ENCODE measurements at places on chromosomes 3 and 15. TPM values are rescaled to one million over a fixed set of nuclear protein-coding genes. Genes with fewer than 3 reads are reported as not detected.

DNA sequence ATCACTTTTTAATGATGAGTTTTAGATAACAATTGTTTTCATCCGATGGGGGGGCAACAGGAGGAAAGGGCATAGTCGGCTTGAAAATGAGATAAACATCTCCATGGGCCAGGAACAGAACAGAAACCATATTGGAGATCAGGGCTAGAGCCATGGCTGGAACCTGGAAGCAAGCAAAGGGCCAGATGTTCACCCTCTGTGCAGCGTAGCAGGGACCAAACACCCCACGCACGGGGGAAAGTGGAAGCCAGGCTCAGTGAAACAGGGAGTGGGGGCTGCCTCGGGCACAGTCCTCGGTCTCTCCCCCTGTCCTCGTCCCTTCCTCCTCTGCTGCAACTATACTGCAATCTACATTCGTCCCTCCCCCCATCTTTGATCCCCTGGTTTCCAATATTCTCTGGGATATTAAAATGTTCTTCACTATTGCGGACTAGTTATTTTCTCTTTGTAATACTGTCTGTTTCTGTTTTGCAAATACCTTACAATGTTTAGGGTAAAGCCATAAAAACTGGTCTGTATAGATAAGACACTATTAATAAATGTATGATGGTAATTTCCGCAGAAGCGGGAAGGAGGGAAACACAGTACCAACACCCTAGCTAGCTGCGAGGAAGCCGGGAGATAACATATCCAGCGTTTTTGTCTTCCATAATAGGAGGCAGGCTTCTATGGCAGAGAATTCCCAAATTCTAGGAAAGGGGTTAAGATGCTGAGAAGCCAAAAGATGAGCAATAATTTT is 121.5 kb downstream of the XXYLT1 start:
- DNase-seq = no peak

DNA sequence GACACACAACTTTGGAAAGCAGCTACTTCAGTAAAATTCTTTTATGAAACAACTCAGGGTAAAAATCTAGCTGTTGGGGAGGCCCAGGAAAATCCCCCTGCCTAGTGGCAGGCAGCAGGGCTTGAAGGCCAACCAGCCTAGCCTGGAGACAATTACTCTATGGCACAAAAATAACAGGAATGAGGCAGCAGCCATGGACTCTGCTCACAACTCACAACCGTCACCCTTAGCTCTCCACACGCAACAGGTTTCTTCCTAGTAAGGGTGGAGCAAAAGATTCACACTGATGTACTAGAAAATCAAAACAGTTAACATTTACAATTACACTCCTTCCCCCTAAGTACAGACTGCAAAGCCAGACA is 530 bp upstream of the FBXL22 start:
- DNase-seq = no peak

DNA sequence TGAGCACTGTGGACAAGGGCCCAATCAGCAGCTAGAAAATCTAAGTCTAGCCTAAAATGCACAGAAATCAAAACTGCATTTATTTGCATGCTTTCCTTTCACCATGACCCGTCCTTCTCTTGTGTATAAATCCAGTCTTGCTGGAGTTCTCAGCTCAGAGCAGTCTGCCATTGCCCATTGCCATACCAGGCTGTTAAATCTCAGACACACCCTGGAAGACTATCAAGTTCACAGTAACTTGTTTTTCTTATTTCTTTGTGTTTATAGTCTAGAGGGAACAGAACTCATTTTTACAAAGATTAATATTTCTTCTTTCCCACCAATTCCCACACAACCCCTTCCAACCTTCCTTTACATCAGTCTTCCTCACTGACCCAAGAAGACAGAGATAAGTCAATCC is 85.9 kb downstream of the COL8A1 start:
- DNase-seq = no peak

The THPO gene
- total RNA-seq = 0.32 TPM

GRCh38 chr3:132071043-132071442 is 36.2 kb upstream of the CPNE4 start:
- DNase-seq = no peak

GRCh38 chr3:30704931-30705890 is 98.8 kb downstream of the TGFBR2 start:
- no peak for DNase-seq

- no peak for DNase-seq
Observed at GRCh38 chr15:58212909-58213526, 74.8 kb downstream of the AQP9 start.

The AKAP13 gene
- total RNA-seq = 206 TPM

GRCh38 chr15:46151786-46152185 is 517.0 kb downstream of the SQOR start:
- DNase-seq = no peak

The MUC20 gene
- total RNA-seq = 12.7 TPM

DNA sequence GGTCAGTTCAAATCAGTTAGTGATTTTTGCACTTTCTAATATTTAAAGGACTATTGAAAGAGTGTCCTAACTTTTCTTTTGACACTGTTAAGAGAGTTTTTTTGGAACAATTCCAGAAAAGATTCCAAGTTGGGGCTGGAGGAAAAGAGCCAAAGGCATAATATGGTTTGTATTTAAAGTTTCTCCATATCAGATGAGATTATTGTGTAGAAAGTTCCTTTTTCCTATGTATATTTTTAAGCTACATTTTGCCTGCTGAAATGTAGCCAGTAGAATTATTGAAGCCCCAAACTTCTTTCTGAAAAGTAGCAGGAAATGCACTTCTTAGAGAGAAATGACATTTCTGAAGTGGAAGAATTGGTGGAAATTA is 136.5 kb upstream of the TSC22D2 start:
- DNase-seq = no peak

DNA sequence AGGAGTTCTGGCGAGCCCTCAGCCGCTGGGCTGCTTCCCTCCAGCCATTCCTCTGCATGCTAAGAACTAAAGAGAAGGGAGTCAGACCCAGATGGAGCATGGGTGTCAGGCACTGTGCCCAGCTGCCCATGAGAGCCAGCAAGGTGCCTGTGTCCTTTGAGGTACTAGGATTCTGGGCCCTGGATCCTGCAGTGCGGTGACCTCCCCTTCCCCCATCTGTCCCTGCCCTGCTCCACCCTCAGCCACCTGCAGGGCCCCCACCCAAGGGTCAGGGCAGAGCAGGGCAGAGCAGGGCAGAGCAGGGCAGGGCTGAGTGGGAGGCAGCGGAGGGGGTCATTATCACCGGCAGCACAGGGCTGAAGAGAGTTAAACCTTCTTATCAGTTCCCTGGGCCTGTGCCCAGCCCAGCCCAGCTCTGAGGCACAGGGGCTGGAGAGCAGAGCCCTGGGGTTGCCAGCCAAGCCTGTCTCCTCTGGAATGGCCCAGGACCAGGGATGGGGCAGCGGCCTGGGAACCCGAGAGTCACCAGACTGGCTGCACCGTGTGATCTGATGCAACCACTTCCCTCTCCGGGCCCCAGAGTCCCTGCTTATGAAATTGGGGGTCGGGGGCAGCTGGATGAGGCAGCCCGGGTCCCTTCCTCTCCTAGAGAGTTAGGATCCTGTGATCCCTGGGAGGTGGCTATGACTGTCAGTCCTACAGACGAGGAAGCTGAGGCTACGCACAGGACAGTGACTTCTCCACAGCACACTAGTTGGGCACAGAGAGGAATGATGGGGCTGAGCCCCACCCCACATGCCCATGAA is 17.3 kb downstream of the ZDHHC19 start:
- DNase-seq = no peak

GRCh38 chr3:65562447-65562846 is 476.3 kb downstream of the MAGI1 start:
- no peak for DNase-seq

GRCh38 chr3:143188881-143189280 is 69.3 kb downstream of the CHST2 start:
- no peak for DNase-seq

DNA sequence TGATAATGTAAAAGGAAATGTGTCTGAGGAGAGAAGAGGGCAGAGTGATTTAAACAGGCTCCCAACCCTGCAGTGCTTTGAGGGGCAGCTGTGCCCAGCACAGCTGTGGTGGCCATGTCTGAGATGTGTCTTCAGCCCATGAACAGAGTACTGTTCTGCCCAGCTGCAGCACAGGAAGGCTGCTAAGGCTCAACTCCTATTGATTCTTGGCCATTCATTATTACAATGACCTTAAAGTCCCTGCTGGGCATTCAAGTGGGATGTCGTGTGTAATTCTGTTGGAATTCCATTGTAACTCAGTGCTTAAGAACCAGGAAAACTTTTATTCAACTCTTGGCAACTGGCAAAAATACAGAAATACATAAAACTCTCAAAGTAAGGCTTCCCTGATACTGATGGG is 229.3 kb downstream of the MCTP2 start:
- no peak for DNase-seq

DNA sequence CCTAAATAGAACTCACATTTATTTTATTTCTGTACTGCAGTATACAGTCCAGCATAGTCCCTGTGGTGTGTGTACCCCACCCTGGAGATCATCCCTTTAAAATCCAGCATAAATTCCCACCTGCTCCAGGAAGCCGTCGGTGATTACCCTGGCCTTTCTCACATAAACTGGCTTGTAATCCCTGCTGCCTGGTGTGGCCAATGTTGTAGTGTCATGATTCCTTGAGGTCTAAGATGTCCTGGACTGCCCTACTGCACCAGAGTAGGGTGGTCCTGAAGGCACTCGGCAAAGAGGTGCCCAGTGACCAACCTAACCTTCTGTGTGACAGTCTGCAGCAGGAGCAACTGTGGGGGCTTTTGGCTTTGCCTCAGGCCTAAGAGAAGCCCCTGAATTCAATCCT is 58.9 kb downstream of the ITGA11 start:
- DNase-seq = no peak

GRCh38 chr3:112740835-112741234 is 99.9 kb upstream of the CCDC80 start:
- DNase-seq = no peak

The CCDC33 gene
- total RNA-seq = 0.42 TPM

GRCh38 chr3:93923006-93923405 is 50.7 kb downstream of the PROS1 start:
- DNase-seq = no peak

- DNase-seq = no peak
Observed at GRCh38 chr3:62995119-62995518, 119.9 kb upstream of the CADPS start.

The MRAS gene
- 22.9 TPM for total RNA-seq

The VGLL3 gene
- 36.2 TPM for total RNA-seq

The GASK1A gene
- total RNA-seq = 25.1 TPM

The SPATA12 gene
- total RNA-seq = not detected

The ABTB1 gene
- 11.4 TPM for total RNA-seq

The LAMB2 gene
- 429 TPM for total RNA-seq

DNA sequence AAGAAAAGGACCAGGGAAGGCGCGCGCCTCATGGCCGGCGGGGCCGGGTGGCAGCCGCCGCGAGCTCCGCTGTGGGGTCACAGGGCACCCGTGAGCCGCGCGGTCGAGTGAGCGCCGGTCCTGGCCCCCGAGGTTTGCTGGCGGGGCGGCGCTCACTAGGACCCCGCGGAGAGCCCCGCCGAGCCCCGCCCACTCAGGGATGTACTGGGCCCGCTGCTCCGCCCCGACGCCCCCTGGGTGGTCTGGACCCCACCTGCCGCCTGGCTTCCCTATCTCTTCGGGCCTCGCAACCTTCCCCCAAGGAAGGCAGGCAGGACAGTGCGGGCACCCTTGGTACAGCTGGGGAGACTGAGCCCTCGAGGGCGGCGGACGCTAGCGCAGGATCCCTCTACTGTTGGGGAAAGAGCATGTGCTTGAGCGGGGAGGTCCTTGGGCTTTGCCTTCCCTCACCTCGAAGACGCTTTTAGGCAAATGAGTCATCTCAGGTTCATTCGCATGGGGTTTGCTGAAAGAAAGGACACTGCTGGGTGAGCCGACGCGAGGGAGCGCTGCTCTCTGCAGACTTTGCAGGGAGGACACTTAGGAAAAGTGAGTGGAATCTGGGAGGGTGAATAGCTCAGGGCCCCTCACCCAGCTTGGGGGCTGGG is at the start of gene CHRNB4:
Gene CHRNB4 (minus strand): TSS at position 109 of the 647 bp plus-strand sequence. CDS start 77 bp downstream, at position 32.
- no peak for DNase-seq

DNA sequence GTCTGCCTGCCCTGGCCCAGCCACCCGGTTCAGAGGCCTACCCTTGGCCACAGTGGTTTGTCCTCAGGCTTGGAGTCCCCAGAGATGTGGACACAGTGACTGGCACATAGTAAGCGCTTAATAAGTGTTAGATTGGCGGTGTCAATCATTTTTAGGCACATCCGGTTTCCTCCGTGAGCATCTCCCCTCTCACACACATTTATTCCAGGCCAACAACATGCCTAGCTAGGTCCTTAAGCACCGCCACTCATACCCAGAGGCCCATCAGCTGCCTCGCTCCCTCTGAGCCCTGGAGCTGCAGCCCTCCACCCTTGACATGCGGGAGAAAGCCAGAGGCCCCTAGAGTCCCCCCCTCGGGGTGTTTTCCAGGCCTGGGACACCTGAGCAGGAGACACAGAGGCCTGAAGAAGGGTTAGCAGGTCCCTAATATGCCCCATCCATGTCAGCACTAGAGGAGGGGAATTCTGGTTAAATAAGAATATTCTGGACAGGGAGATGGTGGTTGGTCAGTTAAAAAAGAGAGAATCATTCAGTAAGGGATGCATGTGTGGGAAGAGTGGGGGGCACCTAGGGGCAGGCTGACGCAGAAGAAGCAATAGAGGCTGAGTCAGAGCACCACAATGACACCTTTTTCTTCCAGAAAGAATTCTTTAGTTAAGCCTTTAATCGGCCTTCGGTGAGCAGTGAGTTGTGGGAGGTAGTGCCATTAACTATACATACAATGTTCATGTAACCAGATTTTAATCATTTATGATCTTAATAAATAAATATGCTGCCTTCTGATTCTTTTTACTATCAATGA is 22.3 kb downstream of the NR2F2 start:
- no peak for DNase-seq

The GPR171 gene
- 0.63 TPM for total RNA-seq

GRCh38 chr3:72510247-72510646 is 338.0 kb downstream of the SHQ1 start:
- no peak for DNase-seq

The CD200R1 gene
- 7.5 TPM for total RNA-seq

DNA sequence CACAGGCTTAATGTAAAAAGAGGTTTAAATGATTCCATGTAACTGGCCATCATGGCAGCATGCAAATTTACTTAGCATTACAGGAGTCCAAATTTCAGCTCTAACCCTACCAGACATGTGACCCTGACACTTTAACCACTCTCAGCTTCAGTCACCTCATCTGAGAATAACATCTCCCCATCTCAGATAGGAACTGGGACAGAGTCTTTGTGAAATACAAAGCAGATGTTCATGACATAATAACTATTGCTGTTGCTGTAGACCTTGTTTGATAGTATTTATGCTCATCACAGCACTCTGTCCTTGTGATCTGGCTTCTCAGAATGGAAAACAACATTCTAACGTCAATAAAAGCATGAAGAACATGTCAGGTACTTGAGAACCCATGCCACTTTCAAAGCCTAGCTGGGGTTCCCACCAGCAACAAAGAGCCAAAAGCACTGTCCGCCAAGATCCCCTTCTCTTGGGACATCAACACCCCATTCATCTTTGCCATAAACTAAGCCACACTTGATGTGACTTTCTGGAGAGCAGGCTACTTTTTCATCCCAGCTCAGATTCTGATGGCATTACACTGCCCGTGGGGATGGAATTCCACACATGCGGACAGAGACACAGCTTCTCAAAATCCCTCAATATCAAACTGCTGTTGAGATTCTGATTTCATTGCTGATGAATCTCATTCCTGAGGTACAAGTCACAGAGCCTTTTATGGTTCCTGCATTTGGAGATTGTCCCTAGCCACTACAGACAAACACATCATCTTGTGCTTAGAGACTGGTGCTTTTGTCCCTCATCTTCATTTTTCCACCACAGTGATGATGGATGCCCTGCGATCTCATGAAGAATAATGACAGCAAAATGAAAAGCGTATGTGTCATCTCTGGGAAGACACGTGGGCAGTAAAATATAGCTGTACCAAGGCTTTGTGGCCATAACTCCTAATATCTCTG is 202.7 kb downstream of the TNIK start:
- DNase-seq = no peak

The TMC3 gene
- 0.95 TPM for total RNA-seq

The EPHA6 gene
- 15.9 TPM for total RNA-seq

Measured in urinary bladder (tissue), 4 donors.